ENCODE measurements at places on chromosomes 12 and 14.
A peak's percentile ranks its signal among the peaks of the same experiment; 100 is the strongest.

- no peak for DNase-seq
Observed at GRCh38 chr12:56979628-56980027, 22.2 kb upstream of the RDH16 start.

GRCh38 chr14:21525962-21526671 lies at the start of gene SALL2:
TSS of gene SALL2 (minus strand) at chr14:21526346. CDS start at chr14:21526127, 219 bp downstream.
- peak; percentile 46 for DNase-seq

- no peak for DNase-seq
Observed at GRCh38 chr14:105884808-105885281, 358.5 kb downstream of the TMEM121 start.

DNA sequence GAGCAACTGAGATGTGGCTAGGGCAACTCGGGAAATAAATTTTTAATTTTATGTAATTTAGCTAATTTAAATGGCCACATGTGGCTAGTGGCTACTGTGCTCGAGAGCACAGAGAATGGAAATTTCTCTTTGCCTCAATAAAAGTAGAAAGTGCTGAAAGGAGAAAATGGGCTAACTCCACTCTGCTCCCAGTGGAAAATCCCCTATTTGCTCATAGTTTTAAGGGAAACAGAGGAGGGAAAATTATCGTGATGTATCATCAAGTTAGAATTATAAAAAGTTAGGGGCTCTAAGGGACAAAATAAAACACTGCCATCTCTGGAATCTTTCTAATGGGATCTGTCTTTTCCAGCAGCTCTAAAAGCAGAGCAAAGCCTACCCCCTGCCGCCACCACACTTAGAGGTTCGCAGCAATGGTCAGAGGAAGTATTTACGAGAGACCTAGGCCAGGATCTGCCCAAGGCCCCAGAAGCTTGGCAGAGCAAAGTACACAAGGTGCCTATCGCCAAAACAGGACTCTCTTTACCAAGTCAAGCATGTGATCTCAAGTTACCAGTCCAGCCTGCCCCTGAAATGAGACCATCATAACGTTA lies 220.7 kb downstream of the PPM1H start:
- DNase-seq, result no peak

GRCh38 chr12:13193505-13194231 lies 2.9 kb upstream of the EMP1 start:
- no peak for DNase-seq

GRCh38 chr12:124175704-124176103 lies 119.2 kb upstream of the RFLNA start:
- DNase-seq, result no peak
